ENCODE measurements at places on chromosomes 3 and 15.

DNA sequence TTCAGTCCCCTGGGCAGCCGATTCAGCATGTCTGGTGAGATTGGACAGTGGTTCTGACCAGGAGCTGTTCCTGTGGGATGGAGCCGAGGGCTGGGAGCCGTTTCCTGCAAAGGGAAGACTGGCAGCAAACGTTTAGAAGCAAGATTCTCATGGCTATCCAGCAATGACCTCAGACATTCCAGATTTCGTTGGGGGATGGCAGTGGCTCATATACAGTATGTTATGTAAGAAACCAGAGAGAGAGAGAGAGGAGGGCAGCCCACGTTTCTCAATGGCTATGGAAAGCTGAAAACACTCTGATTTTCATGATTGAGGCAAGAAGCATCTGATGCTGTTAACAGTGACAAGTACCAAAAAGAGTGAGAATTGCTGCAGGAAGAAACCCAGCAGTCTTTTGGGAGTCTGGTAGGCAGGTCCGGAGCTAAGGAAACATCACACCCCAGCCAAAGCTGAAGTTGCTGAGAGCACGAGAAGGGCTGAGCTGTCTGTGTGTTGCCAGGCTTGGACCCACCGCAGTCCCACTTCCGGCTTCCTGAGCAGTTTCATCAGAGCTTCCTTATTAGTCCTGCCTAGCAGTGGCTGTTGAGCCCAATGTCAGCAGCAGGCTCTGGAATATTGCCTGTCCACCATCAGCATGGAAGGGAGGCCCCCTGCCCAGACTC is 25.6 kb upstream of the VPS8 start:
- DNase-seq: peak; percentile 75

DNA sequence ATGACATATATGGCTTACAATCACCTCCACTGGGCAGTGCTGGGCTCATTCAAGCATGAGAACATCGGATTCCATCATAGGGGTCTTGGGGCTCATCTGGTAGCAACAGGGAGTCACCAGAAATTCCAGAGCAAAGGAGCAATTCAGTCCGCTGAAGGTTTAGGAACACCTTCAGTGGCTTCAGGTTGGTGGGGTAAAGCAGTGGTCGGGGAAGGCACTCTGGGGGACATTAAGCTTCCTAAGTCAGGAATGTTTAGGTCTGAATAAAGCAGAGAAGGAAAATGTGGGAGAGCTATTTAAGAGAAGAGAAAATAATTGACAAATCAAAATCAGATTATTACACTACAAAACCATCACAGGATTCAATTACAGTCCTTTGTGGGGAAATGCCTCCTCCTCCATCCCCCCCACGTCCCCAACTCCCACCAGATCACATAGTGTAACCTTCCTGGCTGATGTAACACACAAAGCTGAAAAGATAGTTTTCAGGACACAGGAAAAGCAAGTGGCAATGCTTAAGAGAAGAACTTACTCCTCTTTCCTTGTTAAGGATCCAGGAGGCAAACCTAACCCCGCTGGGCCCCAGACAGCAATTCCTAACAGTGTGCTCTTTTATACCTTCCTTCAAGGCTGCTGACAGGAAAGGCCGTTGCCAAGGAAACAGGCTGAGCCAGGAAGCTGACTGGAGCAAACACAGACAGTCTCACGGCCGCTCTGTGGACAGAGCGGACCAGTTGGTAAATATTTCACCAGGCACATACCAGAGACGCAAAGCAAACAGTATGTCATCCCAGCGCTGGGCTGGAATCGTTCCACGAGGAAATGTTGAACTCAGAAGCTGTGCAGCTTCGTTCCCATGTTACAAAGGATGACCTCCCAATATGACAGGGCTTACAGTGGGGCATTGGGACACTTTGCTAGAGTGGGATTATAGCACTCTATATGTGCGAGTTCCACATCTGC is 57.5 kb upstream of the LMCD1 start:
- peak; percentile 96 for DNase-seq

- no peak for DNase-seq
These were observed 866.1 kb downstream of the NSUN3 start for GRCh38 chr3:94928921-94929320.

DNA sequence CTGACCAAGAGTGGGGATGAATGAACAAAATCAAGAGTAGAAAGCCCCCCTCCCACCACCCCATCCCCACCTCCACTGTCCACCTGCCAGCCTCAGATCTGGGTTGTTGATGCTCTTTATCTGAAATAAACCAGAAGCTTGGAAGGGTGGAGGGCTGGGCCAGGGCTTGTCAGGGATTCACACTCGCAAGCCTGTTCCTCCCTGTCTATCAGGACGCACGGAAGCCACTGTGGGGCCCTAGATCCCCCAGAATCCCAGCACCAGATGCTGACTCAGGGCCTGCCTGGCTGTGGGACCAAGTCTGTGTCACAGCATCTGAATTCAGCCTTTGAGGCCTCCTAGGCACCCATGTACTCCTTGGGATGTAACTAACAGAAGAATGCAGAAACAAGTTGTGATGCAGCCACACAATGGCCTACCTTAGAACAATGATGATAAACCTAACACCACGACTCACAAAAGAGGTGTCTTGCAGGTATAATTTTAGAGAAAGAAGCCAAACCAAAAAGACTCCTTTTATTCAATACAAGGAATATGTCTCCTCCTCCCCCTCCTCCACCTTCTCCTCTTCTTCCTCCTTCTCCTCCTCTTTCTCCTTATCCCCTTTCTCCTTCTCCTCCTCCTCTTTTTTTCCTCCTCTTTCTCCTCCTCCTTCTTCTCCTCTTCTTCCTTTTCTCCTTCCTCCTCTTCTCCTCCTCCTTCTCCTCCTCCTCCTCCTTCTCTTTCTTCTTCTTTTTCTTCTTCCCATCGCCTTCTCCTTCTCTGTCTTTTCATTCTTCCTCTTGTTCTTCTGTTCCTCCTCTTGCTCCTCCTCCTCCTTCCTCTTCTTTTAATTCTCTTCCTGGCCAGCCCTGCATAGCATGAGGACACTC is 234.7 kb downstream of the PLCL2 start:
- no peak for DNase-seq

DNA sequence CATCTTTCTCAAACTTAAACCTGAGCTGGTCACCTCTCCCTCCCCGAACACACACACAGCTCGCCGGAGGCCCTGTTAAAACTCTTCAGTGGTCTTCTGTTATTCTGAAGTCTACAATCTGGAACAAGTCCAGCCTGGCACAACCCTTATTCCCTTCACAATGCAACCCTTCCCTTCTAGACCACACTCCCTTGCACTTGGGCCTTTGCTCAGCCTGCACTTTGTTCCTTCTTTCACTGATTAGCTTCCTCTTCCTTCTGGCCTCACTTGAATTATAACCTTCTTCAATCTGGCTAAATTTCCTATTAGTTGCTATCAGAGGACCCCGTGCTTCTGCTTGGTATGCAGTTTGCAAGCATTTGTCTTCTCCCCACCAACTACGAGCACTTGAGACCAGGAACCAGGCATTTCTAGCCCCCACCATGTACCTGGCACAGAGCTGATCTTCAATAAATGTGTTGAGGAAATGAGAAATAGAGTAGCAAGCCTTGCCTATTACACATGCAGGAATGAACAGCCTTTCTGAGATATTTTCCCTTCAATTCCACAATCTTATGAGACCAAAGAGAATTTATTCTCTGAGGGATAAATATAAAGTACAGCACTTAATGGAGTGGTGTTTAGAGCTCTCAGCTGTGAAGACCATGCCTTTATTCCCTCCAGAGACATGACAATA is 663.1 kb upstream of the ADAMTS9 start:
- no peak for DNase-seq

- no peak for DNase-seq
These were observed 112.5 kb downstream of the CPNE4 start for GRCh38 chr3:131922356-131922755.

DNA sequence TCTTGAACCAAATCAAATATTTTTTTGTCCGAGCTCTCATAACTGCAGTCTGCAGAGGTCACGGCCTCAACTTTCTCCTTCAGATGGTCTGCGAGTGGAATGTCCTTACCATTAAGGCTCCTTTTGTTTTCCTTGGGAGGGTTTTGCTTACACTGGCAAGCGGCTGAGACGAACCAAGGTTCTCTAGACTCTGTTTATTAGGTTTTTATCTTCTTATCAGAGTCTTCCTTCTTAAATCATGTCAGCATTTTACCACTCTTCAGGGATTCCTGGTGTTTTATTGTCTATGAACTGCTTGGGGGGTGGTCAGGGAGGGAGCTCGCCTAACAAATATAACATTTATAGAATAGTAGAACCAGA is 773.7 kb upstream of the NR2F2 start:
- DNase-seq: no peak

- peak; percentile 31 for DNase-seq
These were observed 26.1 kb upstream of the LOXL1 start for GRCh38 chr15:73900095-73900712.

GRCh38 chr15:98807262-98807661 is 158.9 kb downstream of the IGF1R start:
- DNase-seq: peak; percentile 79

- no peak for DNase-seq
These were observed 137.5 kb downstream of the LRRK1 start for GRCh38 chr15:101056366-101057334.

- DNase-seq: no peak
These were observed 5.1 kb upstream of the DNAH1 start for GRCh38 chr3:52310861-52311575.

GRCh38 chr3:32226875-32227500 is 11.5 kb upstream of the CMTM8 start:
- no peak for DNase-seq

- DNase-seq: no peak
These were observed 4.6 kb downstream of the TIMP4 start for GRCh38 chr3:12154151-12154550.

DNA sequence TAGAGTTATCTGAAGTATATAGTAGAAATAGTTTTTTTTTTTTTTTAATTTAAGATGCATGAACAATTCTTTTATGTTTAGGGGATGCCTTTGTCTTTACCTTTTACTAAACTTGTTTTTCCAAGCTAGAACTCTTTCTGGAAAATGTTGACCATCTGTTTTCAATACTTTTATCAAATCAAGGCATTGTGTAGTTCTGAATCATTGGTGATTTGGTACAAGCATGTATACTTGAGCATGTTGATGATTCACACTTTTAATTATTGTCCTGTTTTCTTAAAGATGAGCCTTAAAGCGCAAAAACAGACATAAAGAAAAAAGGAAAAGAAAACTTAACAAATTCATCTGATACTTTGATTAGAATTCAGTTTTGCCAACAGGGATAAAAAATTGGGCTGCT is 28.3 kb downstream of the PDCD6IP start:
- DNase-seq: peak; percentile 18

DNA sequence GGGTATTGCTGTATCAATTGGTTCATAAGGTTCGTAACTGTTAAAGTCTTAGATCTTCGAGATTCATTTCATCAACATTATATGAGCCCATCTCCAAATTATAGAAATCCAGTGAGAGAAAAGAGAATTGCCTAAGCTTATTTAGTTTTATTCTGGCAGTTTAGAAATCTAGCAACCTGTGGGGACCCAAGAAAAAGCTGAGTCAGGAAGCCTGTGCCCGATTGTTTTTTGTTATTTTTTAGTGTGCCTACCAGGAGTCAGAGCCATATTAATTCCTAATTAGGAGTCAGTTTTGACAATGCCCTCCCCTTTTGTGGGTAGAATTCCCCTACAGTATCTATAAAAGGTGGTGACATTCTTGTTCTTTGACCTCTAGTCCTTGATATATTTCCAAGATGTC is 59.6 kb downstream of the SPRED1 start:
- DNase-seq: no peak

DNA sequence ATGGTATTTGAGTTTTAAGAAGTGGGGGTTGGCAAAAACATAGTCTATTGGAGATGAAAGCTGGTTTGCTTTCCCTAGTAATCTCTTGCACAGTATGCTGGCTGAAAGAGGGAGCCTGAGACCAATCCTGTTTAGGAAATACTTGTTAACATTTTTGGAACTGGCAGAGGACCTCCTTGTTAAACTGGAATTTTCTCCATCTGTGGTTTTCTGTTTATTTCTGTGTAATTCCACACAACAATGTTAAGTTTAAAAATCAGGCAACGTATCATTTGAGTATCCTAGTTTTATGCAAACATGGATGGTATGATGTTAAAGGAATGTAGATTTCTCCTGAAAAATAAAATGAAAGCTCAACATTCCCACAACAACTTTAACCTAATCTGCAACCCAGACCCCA is 536.0 kb upstream of the TBL1XR1 start:
- DNase-seq: peak; percentile 53

All from AG09319 (cell line).